ENCODE measurements at places on chromosomes 7 and 10. TPM values are rescaled to one million over a fixed set of nuclear protein-coding genes. Genes with fewer than 3 reads are reported as not detected.

- H3K4me1 ChIP-seq = no peaks in the 10 kb centered on the region
- no peaks in the 10 kb centered on the region for H3K36me3 ChIP-seq
- no peak for DNase-seq
- H3K27me3 ChIP-seq = no peaks in the 10 kb centered on the region
- H3K4me3 ChIP-seq = no peak overlapping the region
Measured at GRCh38 chr10:70656489-70656888, 15.8 kb upstream of the ADAMTS14 start.

DNA sequence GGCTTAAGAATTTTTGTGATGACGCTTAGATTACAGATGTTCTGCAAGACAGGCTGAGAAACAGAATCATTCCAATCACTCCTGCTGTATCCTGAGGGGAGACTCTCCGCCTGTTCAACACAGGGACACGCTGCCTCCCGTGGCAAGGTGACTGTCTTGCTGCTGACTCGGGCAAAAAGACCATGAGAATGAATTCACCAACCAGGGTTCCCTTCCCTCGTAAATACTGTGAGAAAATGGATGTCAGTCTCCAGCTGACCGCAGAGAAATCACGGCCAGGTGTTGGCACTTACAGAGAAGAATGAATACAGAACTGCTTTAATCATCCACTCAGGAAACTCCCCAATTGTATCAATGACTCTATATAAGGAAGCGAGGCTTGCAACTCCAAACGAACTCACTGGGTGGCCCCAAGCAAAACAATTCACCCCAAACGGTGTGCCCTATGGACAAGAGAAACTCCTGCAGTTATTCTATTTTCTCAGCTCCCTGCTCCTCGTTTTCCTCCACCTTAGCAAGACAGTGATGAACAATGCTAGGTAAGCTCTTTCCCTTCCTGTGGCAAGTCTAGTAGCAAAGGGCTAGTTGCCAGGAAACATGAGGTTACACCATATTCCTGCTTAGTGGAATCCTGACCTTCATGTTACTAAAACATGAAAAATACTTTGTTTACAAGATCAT, 22.8 kb downstream of the GNA12 start:
- no peaks in the 10 kb centered on the region for H3K27me3 ChIP-seq
- H3K4me1 ChIP-seq = no peaks in the 10 kb centered on the region
- no peak overlapping the region for H3K4me3 ChIP-seq
- H3K27ac ChIP-seq = no peak overlapping the region
- H3K36me3 ChIP-seq = no peaks in the 10 kb centered on the region

DNA sequence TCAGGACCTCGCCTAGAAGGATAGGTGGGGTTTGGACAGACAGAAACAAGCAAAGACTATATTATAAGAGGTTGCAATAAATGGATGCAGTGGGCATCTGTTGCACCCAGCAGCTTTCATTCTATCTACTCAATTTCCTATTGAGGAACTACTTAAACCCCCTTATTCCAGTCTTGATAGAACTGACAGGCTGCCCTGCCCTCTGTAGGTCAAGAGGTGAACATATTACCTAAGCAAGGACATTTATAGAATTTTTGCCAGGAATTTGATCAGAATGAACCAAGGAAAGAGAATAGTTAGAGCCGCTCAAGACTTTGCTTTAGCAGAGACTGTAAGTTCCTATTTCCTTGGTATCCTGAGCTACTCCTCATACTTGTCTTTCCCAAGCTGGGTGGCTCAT, 9.5 kb downstream of the VTI1A start:
- H3K4me3 ChIP-seq = no peak overlapping the region
- no peak overlapping the region for H3K27ac ChIP-seq
- no peaks in the 10 kb centered on the region for H3K36me3 ChIP-seq
- no peaks in the 10 kb centered on the region for H3K4me1 ChIP-seq
- no peaks in the 10 kb centered on the region for H3K27me3 ChIP-seq

DNA sequence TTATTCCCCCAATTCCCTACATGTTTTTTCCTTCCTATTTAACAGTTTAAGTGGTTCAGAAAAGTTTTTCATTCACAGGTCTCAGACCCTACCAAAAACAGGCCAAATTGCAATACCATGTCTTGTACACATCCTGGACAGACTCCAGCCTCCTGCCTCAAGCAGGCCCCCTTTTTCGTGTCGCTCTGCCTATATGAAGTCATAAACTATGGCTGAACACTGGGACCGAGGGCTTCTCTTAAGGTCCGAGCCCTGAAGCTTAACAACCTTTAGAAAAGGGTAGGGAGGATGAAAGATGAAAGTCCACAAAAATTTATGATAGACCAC, 1.4 kb downstream of the FBXW4 start:
- no peaks in the 10 kb centered on the region for H3K27me3 ChIP-seq
- H3K4me3 ChIP-seq = peak overlapping the region; percentile 14
- H3K27ac ChIP-seq = peak overlapping the region; percentile 87
- peaks cover 2% of the 10 kb centered on the region for H3K4me1 ChIP-seq
- H3K36me3 ChIP-seq = no peaks in the 10 kb centered on the region
- no peak for DNase-seq

GRCh38 chr10:80730522-80730921, 192.8 kb downstream of the SH2D4B start:
- no peaks in the 10 kb centered on the region for H3K36me3 ChIP-seq
- DNase-seq = no peak
- no peak overlapping the region for H3K4me3 ChIP-seq
- no peaks in the 10 kb centered on the region for H3K27me3 ChIP-seq

DNA sequence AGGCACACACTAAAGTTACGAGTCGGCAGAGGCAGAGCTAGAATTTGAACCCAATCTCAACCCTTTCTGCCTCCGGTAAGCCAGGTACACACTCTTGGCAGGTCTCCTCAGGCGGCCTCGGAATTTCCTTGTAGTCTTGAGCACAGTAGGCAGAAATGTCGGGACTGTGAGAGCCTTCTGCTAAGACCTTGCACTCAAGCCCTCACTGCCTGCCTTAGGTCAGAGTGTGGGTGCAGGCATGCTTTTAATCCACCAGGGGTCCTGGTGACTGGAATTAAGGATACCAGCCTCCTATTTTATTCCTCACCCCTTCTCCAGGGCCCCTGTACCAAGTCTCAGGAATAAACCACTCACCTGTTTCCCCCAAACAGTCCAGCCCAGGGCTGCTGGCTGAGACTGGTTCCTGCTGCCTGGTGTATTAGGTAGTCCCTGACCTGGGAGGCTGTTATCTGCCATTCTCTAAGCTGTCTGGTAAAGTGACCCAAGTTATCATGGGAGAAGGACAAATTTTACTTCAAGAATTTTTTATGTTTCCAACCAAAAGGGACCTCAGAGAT, 855 bp downstream of the ATP6V1F start:
- peak overlapping the region; percentile 71 for H3K4me3 ChIP-seq
- H3K36me3 ChIP-seq = no peaks in the 10 kb centered on the region
- H3K4me1 ChIP-seq = no peaks in the 10 kb centered on the region
- DNase-seq = no peak

- H3K4me3 ChIP-seq = no peak overlapping the region
- H3K27me3 ChIP-seq = no peaks in the 10 kb centered on the region
- no peaks in the 10 kb centered on the region for H3K36me3 ChIP-seq
- DNase-seq = no peak
Measured at GRCh38 chr7:49297958-49298357, 373.6 kb downstream of the CDC14C start.

DNA sequence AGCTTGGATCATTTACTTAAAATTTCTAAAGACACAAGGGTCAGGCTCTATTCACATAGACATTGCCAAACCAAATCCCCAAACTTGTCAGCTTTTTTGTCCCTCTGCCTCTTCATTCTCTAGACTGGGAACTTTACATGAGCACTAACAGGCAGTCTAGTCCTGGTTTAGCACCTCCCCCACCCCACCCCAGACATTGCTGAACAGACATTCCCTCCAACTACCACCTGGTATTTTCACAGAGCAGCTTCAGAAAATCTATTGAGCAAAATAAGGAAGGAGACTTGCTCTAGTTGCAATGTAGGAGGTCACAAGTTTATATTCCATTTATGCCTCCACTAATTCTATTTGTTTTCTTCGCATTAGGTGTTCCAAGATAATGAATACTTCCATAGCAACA, 56.8 kb upstream of the AASS start:
- no peak overlapping the region for H3K27ac ChIP-seq
- no peaks in the 10 kb centered on the region for H3K27me3 ChIP-seq
- H3K36me3 ChIP-seq = no peaks in the 10 kb centered on the region
- H3K4me1 ChIP-seq = no peaks in the 10 kb centered on the region

DNA sequence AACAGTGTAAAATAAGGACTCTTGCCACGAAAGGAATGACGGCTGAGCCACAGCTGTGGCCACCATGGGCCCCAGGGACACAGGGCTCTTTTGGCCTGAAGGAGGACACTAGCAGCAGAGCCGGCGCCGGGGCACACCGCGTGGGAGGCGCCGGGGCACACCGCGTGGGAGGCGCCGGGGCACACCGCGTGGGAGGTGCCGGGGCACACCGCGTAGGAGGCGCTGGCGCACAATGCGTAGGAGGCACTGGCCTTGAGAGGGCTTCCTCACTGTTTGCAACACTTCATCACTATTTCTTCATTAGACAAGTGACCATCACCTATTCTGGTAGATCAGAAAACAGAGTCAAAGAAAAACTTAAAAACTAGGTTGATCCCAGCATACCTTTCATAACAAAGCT, 23.4 kb downstream of the ESYT2 start:
- DNase-seq = no peak
- H3K27ac ChIP-seq = no peak overlapping the region
- no peak overlapping the region for H3K4me3 ChIP-seq
- no peaks in the 10 kb centered on the region for H3K4me1 ChIP-seq
- no peaks in the 10 kb centered on the region for H3K27me3 ChIP-seq

- DNase-seq = no peak
- no peak overlapping the region for H3K27ac ChIP-seq
- H3K4me3 ChIP-seq = no peak overlapping the region
- no peaks in the 10 kb centered on the region for H3K27me3 ChIP-seq
- H3K36me3 ChIP-seq = no peaks in the 10 kb centered on the region
- H3K4me1 ChIP-seq = no peaks in the 10 kb centered on the region
Measured at GRCh38 chr7:154853727-154854095, 149.2 kb downstream of the PAXIP1 start.

DNA sequence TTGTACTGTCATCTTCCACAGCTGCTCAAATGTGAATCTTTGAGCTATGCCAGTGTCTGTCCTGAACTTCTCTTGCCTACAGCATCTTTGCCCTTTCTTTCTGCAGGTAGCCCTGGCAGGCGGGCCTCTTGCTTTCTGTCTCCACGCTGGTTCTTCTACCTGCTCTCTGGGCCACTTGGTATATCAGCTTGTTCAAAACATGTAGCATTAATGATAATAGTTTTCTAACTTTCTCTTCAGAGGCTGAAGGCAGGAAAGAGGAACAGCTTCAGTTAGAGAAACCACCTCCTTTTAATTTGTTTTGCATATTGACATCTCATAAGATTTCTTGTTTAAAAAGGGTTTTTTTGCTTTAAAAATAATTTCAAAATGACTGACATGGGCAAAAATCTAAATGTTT, 923 bp upstream of the FGL2 start:
- H3K4me1 ChIP-seq = peaks cover 2% of the 10 kb centered on the region
- peak overlapping the region; percentile 97 for H3K4me3 ChIP-seq
- DNase-seq = no peak
- H3K27ac ChIP-seq = peak overlapping the region; percentile 93
- H3K36me3 ChIP-seq = no peaks in the 10 kb centered on the region
- no peaks in the 10 kb centered on the region for H3K27me3 ChIP-seq

DNA sequence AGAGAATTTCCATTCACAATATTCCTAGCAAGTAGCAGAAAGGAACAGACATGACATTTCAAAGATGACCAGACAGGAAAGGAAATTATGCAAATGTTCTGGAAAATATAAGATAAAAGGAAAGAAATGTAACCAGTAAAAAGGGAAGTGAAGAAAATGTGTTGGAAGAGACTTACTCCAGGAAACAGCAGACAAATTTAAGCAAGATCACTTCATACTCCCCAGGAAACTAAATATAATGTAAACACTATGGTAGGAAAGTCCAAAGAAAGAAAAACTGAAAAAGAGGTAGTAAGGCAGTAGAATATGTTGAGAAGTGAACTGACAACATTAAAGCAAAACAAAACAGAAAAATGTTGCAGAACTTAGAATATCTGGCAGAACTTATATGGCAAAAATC, 6.4 kb upstream of the ST8SIA6 start:
- H3K27ac ChIP-seq = no peak overlapping the region
- DNase-seq = no peak
- H3K36me3 ChIP-seq = no peaks in the 10 kb centered on the region
- no peak overlapping the region for H3K4me3 ChIP-seq
- H3K4me1 ChIP-seq = no peaks in the 10 kb centered on the region

- no peaks in the 10 kb centered on the region for H3K27me3 ChIP-seq
- no peaks in the 10 kb centered on the region for H3K36me3 ChIP-seq
- no peaks in the 10 kb centered on the region for H3K4me1 ChIP-seq
- H3K4me3 ChIP-seq = no peak overlapping the region
- no peak for DNase-seq
Measured at GRCh38 chr7:55641273-55641691, 69.0 kb upstream of the VOPP1 start.

DNA sequence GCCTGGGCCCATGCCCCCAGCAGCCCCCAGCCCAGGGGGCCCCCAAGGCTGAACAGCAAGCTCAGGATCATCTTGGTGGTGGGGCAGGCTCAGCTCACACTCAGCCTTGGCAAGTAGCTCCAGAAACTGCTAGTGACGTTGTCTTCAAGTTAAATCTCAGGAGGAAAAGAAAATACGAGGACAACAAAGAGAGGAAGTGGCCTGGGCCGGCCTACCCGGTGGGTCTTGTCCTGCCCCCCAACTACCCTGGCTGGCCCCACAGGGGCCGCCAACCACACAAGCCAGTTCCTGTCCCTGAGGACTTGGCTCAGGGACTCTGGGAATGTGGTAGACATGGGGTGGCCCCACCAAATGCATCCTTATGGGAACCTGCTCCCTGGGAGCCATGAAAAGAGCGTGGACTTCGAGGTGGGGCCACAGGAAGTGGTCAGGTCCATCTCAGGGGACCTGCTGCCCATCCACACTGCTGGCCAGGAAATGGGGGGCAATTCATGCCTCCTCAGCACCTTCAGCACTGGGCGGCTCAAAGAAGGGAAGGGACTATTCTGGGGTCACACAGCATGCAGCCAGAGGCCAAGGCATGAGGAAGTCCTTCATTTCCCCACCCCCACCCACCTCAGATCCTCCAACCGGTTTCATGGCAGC, at the start of gene MMRN2:
MMRN2 (minus strand) TSS at position 145 of the 645 bp plus-strand sequence; CDS start at position 71, 74 bp downstream.
- H3K27me3 ChIP-seq = no peaks in the 10 kb centered on the region
- H3K27ac ChIP-seq = peak within 1 kb of the TSS; percentile 45
- peak; percentile 74 for DNase-seq
- H3K4me1 ChIP-seq = peaks cover 5% of the 10 kb centered on the region
- no peak within 1 kb of the TSS for H3K4me3 ChIP-seq
- H3K36me3 ChIP-seq = no peaks in the 10 kb centered on the region

GRCh38 chr10:44168478-44168877, 216.4 kb downstream of the CXCL12 start:
- DNase-seq = no peak
- H3K4me1 ChIP-seq = no peaks in the 10 kb centered on the region
- no peaks in the 10 kb centered on the region for H3K27me3 ChIP-seq
- H3K4me3 ChIP-seq = no peak overlapping the region

GRCh38 chr10:71635251-71635866, 84.2 kb downstream of the C10orf105 start:
- no peak overlapping the region for H3K4me3 ChIP-seq
- H3K27me3 ChIP-seq = no peaks in the 10 kb centered on the region
- H3K36me3 ChIP-seq = no peaks in the 10 kb centered on the region
- H3K4me1 ChIP-seq = no peaks in the 10 kb centered on the region
- no peak for DNase-seq

Gene EBLN1
- total RNA-seq = not detected

Gene OR2A1
- total RNA-seq = 0.39 TPM

Gene GTF2IRD1
- 10.3 TPM for total RNA-seq

Gene HOXA4
- 5.6 TPM for total RNA-seq

Gene WIPF3
- 2.1 TPM for total RNA-seq

Measured in aorta (tissue), 5 donors.